ENCODE measurements at places on chromosomes 1 and 21. TPM values are rescaled to one million over a fixed set of nuclear protein-coding genes. Genes with fewer than 3 reads are reported as not detected.

- no peak for DNase-seq
Measured at GRCh38 chr1:95449516-95449915, 215.5 kb downstream of the RWDD3 start.

GRCh38 chr1:44660176-44660575 is 14.1 kb downstream of the TMEM53 start:
- no peak for DNase-seq

GRCh38 chr1:5639106-5639722 is 353.0 kb downstream of the NPHP4 start:
- no peak for DNase-seq

GRCh38 chr1:95311014-95311413 is 77.0 kb downstream of the RWDD3 start:
- peak; percentile 8 for DNase-seq

SH2D2A gene
- total RNA-seq = not detected

FAM131C gene
- 1.7 TPM for total RNA-seq

DNA sequence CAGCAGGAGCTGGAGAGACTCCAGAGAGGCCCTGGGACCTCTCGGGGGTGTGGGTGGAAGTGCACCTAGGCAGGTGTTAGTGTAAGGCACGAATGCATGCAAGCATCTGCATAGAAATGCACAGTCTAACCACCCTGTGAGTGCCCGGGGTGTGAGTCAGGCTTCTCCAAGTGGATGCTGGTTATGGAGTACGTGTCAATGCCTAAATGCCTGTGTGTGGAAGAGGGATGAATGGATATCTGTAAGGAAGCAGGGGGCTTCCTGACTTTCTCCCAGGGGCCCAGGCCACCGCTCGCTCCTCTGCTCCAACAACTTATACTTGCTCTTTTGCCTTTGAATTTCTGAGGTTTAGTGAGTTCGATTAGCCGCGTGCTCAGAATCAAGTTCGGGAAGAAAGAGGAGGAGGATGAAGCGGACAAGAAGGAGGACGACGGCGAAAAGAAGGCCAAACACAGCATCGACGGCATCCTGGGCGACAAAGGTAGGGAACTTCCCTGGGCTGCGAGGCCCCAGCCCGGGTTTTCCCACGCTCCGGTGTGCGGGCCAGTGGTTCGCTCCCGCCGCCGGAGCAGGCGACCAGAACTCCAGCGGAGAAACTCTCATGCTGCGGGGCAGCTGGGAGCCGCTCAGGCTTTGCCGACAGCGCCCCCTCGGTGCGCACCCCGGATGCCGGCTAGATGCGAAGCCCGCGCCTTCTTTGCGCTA is 5.4 kb downstream of the PAX7 start:
- peak; percentile 50 for DNase-seq

GRCh38 chr1:93159337-93159736 is 20.9 kb downstream of the TMED5 start:
- DNase-seq = no peak

- DNase-seq = no peak
Measured at GRCh38 chr21:44508426-44508710, 31.6 kb downstream of the KRTAP10-1 start.

DNA sequence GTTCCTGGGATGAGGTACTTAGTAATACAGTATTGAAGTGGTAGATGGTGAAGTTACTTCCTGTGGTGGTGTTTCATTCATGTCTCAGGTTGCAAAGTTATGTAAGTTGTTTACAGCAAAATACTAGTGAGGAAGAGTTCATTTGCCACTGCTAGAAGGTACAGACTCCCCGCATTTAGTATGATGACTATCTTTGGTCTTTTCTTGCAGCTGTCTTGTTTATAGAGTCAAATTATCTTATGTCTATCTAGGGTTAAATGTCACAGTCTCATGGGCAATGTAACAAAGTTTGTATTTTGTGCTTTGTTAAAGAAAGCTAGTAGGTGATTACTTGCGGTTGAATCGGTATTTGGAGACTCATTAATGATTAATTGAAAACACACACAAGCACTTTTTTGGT is 50.2 kb downstream of the LRRC8D start:
- DNase-seq = peak; percentile 49

GRCh38 chr1:82106672-82107071 is 305.9 kb downstream of the ADGRL2 start:
- no peak for DNase-seq
